ENCODE measurements at places on chromosomes 2 and 18.

- no peak for DNase-seq
These were observed 189.9 kb upstream of the TWIST2 start for GRCh38 chr2:238658054-238658407.

GRCh38 chr2:180196419-180196977 is 189.4 kb upstream of the CWC22 start:
- no peak for DNase-seq

DNA sequence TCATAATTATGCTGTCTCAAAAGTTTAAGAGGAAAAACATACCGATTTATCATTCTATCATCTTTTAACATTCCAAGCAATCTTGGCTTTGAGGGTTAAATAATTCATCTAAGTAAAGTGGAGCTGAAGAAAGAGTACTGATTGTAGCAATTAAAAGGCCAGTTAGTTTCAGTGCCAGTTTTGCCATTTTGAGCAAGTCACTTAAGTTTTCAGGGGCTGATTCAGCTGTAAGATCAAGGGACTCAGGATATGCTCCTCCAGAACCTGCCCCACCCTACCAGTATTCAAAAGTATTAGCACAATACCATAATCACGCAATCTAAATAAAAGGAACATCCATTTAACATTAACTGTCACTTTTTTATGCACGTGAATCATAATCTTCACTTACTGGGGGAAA is 1.9 kb downstream of the SS18 start:
- peak; percentile 9 for DNase-seq

DNA sequence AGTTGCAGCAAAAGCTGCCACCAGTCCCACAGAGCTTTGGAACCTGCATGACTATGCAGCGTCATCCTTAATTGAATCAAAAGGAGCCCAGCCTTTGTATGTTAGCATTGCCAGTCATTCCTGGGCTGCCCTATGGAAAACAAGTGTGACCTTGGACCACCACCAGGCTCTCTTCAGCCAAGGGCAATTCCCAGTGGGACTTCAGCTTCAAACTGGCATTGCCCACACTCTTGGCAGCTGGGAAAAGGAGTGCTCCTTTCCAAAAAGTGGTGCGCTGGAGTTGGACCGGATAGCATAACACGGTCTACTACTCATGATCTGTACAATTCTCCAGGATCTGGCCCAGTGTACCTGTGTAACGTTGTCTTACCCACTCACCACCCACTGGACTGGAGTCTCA is 259.5 kb downstream of the MREG start:
- no peak for DNase-seq

- DNase-seq: no peak
These were observed 325.8 kb upstream of the REG3G start for GRCh38 chr2:78699696-78700095.

GRCh38 chr2:210922419-210922818 is 366.0 kb downstream of the CPS1 start:
- DNase-seq: no peak

GRCh38 chr18:59690186-59690982 is 6.8 kb downstream of the CCBE1 start:
- DNase-seq: no peak

DNA sequence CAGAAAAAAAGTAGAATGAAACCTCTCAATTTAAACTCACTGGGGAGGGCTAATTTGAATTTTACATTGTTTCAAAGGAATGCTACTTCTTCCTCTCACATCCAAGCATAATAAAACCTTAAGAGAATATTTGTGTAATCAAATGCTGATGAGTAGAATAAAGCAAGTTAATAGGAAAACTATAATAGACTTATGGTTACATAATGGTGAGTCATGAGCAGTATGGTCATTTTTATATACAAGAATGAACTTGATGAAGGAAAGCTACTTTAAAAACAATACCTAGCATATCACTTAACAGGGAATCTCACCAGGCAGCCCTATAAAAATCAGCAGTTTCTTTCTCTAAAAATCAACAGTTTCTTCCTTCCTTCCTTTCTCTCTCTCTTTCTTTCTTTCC is 80.3 kb downstream of the VSNL1 start:
- no peak for DNase-seq

- peak; percentile 2 for DNase-seq
These were observed 145.0 kb downstream of the TTC27 start for GRCh38 chr2:32772638-32773447.

DNA sequence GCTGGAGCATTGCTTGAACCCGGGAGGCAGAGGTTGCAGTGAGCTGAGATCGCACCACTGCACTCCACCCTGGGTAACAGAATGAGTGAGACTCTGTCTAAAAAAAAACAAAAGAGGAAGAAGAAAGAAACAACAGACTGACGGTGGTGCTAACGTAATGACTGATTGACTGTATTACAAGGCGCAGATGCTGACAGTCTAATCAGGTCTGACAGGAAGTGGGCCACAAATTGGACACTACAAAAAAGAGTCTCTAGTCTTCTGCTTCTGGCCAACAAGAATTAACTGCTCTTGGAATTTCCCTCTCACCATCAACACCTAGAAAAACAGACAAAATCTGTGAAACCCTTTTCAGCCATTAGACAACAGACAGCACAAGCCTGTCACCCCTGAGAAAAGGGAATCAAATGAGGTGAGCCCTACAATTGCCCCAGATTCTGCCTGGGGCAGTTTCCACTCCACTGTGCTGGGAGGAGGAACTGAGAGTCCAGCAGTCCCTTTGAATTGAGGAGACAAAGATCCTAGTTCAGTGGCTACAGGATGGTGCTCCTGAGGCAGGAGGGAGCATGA is 43.3 kb downstream of the SNED1 start:
- DNase-seq: peak; percentile 33

GRCh38 chr18:74497324-74497676 is 1.1 kb downstream of the CNDP2 start:
- no peak for DNase-seq

GRCh38 chr2:106054880-106055655 is 139.0 kb downstream of the UXS1 start:
- DNase-seq: no peak

DNA sequence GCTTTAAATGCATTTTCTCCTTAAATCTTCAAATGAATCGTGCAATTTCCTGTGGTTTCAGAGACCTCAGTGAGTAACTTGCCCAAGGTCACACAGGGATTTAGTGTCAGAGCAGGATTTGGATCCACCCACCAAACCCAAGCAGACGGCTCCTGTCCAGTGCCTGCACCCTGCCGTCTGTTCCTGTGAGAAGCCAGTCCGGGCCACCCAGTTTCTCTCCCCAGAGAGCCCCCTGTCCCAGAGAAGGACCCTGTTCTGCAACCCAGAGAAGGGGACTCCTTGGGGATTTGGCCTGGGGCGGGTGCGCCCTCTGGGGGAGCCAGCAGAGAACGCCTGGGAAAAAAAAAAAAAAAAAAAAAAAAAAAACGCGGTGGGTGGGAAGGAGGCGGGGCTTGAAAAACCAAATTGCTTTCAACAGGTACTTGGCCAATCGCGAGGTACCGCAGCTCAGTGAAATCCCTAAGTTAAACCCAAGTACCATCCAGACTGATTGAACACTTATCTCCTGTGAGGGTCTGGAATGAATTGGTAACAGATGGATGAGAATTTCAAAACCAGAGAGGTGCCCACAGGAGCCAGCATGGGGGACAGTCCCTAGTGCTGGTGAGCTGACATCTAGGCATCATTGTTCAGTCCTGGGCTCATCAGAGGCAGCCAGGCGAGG is 30.9 kb upstream of the REEP1 start:
- peak; percentile 45 for DNase-seq

DNA sequence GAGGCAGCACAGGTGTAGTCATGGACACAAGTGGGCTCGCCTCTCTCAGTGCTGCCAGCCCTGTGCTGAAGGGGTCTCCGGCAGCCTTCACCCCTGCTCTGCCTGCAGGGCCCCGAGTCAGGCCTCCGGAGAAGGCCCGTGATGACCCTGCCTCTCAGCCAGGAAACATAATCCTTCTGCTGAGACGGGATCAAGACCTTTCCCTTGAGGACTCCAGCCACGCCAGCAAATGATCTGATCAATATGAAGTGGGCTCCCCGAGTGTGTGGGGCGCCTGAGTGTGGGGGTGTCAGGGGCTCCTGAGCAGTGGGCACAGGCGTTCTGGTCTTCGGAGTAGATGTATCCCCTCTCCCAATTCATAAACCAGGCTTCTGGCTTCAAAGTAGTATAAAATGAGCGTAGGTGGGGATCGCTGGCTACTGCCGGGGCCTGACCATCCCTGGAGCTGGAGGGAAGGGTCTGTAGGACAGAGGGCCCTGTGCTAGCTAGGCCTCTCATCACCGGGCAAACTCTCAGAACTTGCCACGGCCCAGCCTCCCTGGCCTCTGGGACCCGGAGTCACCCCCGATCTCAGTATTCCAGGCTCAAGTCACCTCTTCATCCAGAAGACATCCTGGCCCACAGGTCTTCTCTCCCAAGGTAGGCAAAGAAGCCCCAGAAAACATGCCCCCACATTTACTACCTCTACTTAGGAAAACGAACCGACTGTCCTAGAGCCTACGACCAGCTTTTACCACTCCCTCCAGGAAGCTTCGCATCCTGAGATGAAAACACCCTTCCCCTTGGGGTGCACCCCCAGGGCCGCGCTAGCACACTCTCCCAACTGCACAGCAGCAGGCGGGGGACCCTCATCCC is 33.6 kb downstream of the CRACDL start:
- no peak for DNase-seq

DNA sequence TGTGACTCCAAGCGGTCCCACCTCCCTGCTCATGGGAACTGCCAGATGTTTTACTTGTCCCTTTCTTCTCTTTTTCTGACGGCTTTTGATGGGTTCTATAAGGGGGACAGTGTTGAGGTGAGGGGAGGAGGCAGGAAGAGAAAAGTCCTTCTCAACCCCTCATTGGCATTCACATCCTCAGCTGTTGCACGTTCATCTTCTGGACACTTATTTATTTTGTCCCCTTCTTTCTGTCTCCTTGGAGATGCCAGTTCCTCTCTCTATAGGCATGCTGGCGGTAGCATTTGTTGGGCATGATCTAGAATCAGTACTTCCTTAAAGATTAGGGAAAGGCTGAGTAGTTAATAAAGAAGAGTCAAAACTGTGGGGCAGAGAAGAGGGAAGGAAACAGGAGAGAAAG is 99.0 kb upstream of the KLHL14 start:
- DNase-seq: no peak

- peak; percentile 42 for DNase-seq
These were observed 31.2 kb downstream of the C1D start for GRCh38 chr2:68031542-68032160.

GRCh38 chr2:172260336-172260735 is 157.6 kb upstream of the DLX2 start:
- DNase-seq: no peak

- no peak for DNase-seq
These were observed 1155.6 kb downstream of the LRP1B start for GRCh38 chr2:140975237-140975636.

DNA sequence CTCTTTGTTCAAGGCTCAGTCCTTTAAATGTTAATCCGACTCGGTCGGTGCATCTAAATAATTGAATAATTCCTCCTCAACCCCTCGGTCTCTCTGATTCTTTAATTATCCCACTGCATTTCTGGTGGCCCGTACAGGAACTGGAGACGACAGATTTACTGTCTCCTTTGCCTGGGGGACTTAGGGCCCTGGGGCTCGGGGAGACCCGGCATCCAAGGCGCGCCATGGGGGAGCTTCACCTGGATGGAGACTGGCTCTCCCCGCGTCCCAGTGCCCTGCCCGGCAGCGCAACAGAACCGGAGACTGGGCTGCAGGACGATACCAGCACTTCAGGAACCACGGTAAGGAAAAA is 47.7 kb upstream of the SELENOI start:
- DNase-seq: no peak

DNA sequence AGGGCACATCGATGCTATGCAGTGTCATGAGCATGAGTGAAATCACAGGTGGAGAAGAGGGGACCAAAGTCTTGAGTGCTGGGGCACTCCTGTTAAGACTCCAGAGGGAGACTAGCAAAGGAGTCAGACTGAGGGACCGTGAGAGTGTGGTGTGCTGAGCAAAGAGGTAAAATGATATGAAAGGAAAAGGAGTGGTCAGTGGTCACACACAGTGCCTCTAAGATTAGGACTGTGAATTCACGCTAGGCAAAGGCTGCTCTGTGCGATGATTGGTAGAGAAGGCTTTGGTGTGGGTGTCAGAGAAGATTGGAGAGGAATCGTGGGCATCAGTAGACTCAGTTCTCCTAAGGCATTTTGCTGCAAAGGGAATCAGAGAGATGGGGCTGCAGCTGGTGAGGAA is 12.8 kb downstream of the SOCS6 start:
- DNase-seq: no peak

DNA sequence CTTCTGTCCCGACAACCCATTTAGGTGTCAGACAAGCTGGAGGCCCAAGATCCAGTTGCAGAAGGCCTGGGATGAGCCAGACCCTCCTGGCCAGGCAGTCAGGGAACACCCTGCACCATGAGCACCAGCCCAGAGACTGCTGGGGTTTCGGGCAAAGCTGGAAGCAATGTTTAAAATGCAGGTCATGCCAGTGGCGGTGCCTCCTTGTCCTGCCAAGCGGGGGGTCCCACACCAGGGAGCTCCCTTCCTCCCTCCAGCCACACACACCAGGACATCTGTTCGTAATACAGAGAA is 230.2 kb downstream of the ATAD2B start:
- DNase-seq: no peak

Measured in CD4-positive, alpha-beta T cell treated with Interleukin-17A for 1 hour (primary cell).